ENCODE measurements at places on chromosomes 1 and 21. TPM values are rescaled to one million over a fixed set of nuclear protein-coding genes. Genes with fewer than 3 reads are reported as not detected.

CD1C gene
- not detected for total RNA-seq

ADORA1 gene
- 0.17 TPM for total RNA-seq

SPOCD1 gene
- total RNA-seq, result 0.81 TPM

OLFML3 gene
- 0.45 TPM for total RNA-seq

OR6K3 gene
- not detected for total RNA-seq

CFAP298 gene
- 44.5 TPM for total RNA-seq

CR1 gene
- not detected for total RNA-seq

NTNG1 gene
- total RNA-seq, result 0.27 TPM

TGFB2 gene
- total RNA-seq, result 46.5 TPM
